ENCODE measurements at places on chromosomes 16 and 17.

- no peak for DNase-seq
Observed at GRCh38 chr17:51995797-51996403, 162.6 kb downstream of the CA10 start.

DNA sequence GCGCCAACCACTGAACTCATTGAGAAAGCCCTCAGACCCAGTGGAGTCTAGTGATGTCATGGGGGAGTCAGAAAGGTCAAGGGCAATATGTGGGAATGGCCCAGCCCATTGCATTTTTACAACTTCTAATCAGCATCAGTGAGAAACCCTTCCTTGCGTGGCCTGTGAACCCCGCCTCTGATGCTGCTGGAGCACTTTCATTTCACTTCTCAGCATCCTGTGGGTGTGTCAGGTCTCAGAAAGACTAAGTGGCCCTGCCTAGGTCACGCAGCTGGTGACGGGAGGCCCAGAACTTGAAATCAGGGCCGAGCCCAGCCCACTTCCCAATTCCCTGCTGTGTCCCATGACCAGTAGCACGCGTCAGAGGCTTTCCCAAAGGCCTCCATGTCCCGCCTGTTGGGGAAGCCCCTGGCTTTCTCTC is 6.1 kb downstream of the DNAI2 start:
- DNase-seq, result peak; percentile 30

GRCh38 chr17:34226011-34226743 is 28.9 kb upstream of the CCL2 start:
- DNase-seq, result no peak

DNA sequence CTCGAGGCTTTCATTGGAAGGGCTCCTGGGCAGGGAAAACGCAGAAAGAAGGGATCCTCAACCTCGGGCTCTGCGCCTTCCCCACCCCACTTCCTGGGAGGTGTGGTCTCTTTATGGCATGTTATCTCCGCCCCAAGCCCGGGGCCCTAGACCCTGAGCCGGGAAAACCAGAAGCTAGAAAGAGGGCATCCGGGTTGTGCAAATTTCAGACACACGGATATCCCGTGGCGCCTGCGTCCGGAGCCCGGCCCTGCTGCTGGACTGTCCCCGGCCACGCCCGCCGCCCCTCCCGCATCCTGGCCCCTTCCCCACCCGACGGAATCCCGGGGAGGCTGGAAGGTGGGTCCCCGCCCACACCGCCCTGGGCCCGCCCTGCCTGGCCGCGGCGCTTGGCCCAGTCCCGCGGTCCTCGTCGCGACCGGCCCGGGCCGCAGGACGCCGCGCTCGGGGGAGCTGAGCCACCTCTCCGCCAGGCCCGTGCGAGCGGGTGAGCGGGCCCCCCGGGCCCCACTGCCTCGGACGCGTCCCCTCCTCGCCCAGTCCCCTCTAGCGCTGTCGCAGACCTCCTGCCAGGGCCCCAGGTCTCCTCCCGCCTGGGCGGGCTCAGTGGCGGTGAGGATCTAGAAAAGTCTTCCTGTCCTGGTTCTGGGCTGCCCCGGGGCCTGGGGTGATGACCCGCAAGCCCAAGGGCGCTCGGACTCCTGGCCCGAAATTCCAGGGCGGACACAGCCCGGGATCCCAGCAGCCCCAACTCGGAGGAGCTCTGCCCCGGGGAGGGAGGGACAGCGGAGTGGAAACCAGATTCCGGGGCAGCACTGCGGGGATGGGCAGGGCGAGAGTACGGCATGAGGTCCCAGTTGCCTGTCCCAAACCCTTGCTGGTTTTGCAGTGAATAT is at the start of gene SLC16A5:
Gene SLC16A5, plus strand, starts transcription at position 397 of the 896 bp plus-strand sequence. CDS start 5,683 bp downstream, outside the sequence.
- peak; percentile 36 for DNase-seq

DNA sequence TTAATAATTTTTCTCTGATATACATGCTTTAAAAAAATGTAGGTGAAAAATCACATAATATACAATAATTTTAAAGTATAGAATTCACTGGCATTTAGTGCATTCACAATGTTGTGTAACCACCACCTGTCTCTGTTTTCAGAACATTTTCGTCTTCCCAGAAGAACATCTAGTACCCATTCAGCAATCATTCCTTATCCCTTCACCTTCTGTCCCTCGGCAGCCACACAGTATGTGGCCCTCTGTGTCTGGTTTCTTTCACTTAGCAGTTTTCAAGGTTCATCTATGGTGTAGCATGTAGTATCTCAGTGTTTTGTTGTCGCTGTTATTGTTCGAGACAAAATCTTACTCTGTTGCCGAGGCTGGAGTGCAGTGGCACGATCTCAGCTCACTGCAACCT is 33.6 kb downstream of the PRPSAP2 start:
- no peak for DNase-seq

DNA sequence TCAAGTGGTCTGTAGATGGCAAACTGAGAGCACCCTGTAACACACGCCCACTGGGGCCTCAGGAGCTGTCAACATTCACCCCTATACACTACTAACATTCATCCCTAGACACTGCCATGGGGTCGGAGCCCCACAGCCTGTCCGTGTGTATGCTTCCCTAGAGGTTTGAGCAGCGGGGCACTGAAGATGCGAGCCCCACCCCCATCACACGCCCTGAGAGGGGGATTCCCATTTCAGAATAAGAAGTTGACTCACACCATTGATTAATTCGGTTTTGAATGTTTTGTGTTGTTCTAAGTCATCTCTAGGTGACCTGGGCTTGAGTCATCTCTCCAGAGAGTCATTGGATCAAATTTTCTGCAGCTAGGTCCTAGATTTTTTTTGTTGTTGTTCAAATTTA is 37.3 kb upstream of the MMD start:
- peak; percentile 62 for DNase-seq

GRCh38 chr17:2108170-2108569 is 53.3 kb downstream of the HIC1 start:
- DNase-seq, result no peak

DNA sequence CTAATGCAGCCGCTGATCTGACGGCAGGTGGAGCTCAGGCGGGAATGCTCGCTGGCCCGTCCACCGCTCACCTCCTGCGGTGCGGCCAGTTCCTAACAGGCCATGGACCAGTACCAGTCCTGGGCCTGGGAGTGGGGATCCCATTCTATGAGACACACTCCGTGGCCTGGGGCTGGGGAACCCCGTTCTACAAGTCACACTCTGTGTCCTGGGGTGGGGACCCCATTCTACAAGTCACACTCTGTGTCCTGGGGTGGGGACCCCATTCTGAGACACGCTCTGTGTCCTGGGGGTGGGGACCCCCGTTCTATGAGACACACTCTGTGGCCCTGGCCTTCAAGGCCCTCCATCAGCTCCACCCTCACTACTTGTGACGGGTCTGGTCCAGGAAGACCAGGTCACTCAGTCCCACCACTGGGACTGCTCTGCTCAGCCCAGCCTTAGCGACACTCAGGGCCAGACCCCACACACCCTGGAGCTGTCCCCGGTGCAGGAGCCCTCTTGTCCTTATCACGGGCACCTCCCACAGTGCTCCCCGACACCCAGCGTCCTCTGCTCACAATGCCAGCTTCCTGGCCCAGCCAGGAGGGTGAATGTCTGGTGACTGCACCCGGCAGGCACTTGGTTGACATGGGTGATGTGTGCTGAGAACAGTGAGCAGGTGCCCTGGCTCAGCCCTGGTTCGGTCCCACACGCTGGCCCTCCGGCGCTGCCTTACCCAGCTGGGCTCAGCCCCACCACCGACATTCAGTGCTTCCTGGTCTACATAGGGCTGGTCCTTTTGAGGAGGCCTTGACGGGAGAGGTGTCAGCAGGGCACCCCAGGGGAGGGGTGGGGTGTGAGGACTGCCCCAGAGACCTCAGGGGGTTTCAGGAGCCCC is 89.1 kb downstream of the TBC1D16 start:
- no peak for DNase-seq

- peak; percentile 46 for DNase-seq
Observed at GRCh38 chr17:31533546-31534155, 142.2 kb downstream of the RAB11FIP4 start.

DNA sequence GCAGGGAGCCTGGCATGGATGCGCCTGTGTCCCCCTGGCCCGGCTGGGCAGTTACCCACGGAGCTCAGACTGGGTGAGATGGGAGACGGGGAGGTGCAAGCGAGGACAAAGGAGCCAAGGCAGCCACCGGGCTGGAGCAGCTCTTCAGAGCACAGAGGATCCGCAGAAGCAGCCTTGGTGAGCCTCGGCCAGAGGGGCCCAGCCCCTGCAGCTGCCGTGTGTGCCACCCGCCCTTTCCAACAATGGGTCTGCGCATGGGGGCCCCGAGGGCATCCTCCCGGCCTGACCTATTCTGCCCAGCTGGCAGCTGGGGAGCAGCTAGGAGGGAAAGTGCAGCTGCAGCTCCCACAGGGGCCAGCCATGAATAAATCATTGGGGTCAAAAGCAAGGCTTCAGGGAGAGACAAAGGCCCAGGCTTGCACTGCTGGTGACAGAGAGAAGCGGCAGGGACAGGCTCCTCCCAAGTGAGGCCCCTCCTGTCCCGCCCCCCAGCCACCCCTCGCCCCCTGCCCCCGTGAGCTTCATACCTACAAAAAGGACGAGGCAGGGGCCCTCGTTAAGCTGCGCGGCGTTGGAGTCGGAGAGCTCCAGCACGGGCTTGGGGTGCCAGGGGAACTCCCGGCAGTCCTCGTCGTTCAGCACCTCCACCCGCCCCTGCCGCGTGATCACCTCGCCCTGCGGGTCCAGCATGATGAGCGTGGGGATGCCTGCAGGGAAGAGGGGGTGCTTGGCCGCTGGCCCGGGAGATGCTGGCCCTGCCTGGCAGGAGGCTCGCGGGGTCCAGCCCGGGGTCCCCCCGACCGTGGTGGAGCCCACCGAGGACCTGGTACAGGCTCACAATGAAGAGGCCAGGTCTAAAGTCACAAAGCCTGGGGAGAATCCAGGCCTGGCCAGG is 22.6 kb downstream of the MRM3 start:
- no peak for DNase-seq

- peak; percentile 8 for DNase-seq
Observed at GRCh38 chr17:146983-147761, 9.8 kb downstream of the SCGB1C2 start.

DNA sequence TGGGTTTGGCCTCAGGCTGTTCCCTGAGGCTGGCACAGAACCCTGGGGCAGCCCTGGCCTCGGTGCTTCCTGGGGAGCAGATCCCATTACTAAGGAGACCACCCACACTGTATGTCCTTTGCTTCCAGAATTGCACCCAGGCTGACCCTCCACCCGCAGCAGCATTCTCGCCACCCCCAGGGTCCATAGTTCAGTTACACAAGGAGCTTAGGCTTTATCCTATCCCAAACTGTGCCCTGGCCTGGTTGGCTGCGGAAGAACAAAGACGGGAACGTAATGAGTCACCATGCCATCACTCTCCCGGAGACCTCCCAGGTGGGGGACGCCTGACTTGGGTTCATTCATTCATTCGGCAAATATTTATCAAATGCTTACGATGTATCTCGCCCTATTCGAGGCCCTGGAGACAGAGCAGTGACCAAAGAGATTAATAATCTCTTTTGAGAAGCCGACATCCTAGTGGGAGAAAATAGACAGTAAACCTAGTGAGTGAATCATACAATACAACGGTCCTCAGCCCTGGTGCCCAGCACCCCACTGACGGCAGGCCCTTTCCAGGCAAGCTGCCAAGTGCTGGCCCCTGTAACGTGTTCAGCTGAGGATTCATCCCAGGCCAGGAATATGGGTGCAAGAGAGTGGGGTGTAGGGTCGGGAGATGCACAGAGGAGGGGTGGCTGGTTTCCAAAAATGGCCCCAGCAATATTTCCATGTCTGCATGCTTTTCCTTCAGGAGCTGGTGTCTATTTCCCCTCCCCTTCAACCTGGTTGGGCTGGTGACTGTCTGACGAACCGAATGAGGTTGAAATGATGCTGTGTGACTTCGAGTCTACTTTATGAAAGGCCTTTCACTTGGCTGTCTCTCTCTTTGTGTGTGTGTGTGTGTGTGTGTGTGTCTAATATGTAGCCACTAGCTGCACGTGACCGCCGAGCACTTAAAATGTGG is 134.2 kb downstream of the MGAT5B start:
- DNase-seq, result no peak

GRCh38 chr17:2016494-2016893 is 8.6 kb downstream of the RTN4RL1 start:
- no peak for DNase-seq

DNA sequence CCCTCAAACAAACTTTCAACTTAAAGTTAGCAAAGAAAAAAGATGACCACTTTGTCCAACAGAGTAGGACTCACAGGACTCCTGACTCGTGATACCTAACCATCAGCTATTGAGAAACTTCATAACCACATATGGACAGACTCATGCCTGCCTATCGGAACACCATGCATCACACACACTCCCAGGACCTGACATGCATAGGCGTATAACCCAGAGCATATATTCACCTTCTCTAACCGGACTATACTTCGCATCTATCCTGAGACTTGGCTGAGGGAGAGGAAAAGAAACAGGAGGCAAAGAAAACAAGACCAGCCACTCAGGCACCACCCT is 2.2 kb downstream of the PIP4K2B start:
- no peak for DNase-seq

GRCh38 chr16:56363781-56364565 is 61.4 kb downstream of the AMFR start:
- no peak for DNase-seq

DNA sequence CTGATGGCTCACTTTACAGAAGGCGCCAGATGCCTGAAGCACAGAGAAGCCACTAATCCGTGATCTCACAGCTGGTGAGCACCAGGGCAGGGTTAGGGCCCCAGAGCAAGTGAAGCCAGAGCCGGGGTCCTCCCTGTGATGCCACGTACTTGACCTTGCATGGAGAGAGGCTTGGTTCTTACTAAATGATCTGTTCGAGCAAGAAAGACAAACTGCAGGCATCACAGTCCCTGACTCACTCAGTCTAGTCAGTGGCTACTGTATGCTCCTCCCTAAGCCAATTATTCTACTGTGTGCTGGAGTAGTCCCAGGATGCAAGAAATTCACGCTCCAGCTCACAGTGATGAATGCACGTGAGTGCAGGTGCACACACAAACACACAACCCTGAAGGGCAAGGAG is 55.4 kb downstream of the SDK2 start:
- DNase-seq, result no peak

- no peak for DNase-seq
Observed at GRCh38 chr17:33494151-33494550, 201.1 kb upstream of the ASIC2 start.

GRCh38 chr16:11450136-11450535 is 104.9 kb downstream of the RMI2 start:
- DNase-seq, result no peak

DNA sequence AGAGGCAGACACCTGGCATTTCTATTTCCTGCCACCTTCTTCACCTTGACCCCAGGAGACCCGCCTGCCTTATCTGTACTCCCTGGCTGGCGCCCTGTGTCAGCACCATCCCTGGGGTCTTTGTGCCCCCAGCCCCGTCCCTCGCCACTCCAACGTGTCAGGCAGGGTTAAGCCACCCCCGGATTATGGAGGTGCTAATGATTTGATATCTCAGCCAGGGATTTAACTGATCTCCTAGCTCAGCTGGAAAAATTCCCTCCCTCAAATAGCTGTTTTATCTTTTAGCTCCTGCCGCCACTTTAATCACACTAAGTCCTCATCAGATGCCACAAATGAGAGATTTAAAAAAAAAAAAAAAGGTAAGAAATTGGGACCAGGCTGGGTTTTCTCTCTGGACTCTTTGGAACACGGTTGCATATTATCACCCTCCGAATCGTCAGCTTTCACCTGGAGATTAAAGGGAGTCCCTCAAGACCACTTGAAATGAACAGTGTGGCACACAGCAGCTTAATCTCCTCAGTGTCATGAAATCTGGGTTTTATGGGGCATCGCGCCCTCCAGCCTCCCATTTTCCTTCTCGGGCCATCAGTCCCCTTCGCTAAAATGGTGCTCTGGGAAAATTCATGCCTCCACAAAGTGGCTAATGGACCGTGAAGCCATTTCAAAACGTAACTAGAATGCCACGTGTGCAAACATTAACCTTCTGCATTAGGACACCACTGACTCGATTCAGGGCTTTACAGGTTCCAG is 26.2 kb upstream of the WFDC1 start:
- DNase-seq, result no peak

- DNase-seq, result no peak
Observed at GRCh38 chr17:72426321-72426720, 305.5 kb downstream of the SOX9 start.
